ENCODE measurements at places on chromosomes 5 and 9.

DNA sequence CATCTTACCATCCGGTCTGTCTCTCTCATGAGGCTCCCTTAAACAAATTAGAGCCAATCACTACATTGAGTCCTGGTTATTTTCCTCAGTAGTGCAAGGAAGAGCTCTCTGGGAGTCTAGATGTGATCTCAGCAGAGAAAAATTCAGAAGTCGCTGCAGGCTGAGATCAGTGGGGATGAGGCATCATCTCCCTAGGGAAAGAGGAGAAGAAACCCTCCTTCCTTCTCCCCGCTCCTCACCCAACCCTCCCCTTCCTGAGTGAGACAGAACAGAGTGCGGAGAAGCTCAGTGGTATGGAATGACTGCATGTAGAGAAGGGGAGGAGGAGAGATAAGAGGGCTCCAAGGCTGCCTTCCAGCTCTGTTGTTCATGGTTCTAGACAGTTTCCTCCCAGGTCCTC is 80.5 kb downstream of the PAPPA start:
- DNase-seq = no peak

GRCh38 chr5:146564007-146564762 is 48.2 kb upstream of the GPR151 start:
- no peak for DNase-seq

GRCh38 chr9:4235871-4236804 is 63.7 kb downstream of the GLIS3 start:
- no peak for DNase-seq

- DNase-seq = no peak
Measured at GRCh38 chr9:131480258-131480657, 22.5 kb upstream of the POMT1 start.

GRCh38 chr5:96256795-96257470 is 176.1 kb downstream of the PCSK1 start:
- no peak for DNase-seq

Measured in stimulated activated CD4-positive, alpha-beta T cell treated with anti-CD3 and anti-CD28 coated beads, Interleukin-12 subunit alpha, Interleukin-12 subunit beta, amount 100 ng/mL, for 48 hours (primary cell).